ENCODE measurements at places on chromosomes 6 and 20.

DNA sequence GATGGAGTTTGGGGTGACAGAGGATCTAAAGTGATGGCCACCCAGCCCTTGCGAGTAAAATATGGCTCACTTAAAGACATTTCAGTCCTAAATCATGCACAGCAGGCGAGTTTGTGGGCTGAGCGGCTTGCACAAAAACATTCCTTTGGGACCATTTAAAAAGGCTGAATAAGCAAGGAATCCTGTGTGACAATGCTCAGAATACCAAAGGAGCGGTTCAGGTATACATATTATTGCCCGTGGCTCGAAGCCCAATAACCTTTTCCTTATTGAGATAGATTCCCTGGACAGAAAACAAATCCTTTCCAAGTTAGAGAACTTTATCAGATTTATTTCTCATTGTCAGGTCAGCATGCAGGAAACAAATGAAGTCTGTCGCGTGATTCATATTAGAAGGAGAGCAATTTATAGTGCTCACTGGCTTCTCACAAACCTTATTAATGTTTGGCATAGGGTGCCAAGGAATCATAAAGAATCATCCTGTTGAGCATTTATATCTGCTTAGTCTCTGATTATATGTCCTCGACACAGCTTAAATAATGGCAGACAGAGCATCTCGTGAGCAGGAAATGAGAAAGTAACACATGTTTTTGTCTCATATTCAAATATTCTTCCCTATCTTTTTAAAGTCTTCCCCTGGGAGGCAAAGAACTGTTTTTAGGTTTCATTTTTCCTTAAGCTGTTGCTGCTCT lies 121.3 kb downstream of the TRMT11 start:
- no peak for DNase-seq

DNA sequence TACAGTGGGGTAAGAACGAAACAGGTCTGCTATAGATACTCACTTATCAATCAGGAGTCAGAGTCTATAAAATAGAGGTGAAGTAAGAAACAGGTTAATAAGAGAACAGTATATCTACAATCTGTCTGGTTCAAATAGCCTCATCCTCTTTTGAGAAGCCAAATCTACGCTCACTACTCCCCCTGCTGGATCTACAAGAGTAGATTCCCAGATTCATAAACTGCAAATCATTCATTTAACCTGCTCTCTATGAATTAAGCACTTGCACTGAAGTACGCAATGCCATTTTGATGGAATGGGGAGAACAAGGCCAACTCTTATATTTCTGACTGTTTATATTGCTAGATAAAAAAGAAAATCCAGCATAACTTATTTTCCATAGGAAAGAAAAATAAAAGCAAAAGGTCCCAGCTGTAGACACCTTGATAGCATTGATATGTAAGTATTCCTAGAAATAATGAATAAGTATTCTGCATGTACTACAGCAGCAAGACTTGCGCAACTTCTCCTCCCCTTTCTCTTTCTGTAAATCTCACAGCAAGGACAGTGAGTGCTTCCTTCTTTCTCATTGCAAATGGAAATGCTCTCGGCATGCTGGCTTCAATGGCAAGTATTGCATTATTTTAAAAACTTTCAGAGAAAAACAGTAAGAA lies 92.3 kb downstream of the RFX6 start:
- peak; percentile 43 for DNase-seq

DNA sequence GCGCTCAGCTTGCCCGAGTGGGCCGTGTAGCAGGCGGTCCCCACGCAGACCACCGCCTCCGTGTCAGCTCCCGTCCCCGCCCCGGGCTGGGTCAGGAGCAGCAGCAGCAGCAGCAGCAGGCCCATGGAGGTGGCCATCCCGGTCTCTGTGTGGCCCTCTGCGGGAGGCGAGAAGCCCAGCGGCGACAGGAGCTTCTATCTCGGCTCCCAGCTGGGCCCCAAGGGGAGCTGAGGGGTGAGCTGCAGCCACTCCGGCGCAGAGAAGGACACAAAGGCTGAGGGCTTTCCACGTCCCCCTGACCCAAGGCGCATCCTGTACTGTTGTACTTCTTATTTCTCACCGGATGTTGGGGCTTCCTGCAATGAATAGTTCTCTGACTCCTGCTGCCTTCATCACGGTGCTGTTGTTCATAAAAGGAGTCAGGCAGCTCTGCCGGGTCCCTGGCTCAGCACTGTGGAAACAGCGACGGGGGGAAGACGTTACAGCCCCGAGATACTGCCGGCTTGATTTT lies at the start of gene CD93:
Gene CD93 (minus strand): TSS at position 269 of the 511 bp plus-strand sequence. CDS start 132 bp downstream, at position 137.
- peak; percentile 70 for DNase-seq

GRCh38 chr20:1811621-1812498 lies 83.3 kb upstream of the SIRPA start:
- DNase-seq, result peak; percentile 34

GRCh38 chr6:118565311-118565960 lies 17.3 kb downstream of the PLN start:
- no peak for DNase-seq

DNA sequence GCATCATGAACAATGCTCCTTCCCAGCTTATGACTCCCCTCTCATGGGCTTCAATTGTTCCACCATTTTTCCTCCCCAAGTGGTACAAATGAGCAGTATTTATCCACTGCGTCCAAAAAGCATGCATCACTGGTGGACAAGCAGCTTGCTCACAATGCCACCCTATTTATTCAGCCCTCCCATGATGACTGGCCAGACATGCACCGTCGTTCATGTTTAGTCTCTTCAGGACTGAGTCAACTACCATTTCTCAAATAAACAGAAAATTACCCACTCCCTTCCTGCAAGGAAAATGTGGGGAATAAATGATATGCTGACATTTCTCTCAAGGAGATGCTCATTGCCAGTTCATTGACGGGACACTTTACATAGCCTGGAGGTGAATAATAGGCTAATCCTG lies 300.4 kb downstream of the C6orf118 start:
- no peak for DNase-seq

GRCh38 chr6:31972709-31973350 lies 892 bp upstream of the DXO start:
- peak; percentile 50 for DNase-seq

GRCh38 chr20:22455259-22455658 lies 129.1 kb downstream of the FOXA2 start:
- no peak for DNase-seq

DNA sequence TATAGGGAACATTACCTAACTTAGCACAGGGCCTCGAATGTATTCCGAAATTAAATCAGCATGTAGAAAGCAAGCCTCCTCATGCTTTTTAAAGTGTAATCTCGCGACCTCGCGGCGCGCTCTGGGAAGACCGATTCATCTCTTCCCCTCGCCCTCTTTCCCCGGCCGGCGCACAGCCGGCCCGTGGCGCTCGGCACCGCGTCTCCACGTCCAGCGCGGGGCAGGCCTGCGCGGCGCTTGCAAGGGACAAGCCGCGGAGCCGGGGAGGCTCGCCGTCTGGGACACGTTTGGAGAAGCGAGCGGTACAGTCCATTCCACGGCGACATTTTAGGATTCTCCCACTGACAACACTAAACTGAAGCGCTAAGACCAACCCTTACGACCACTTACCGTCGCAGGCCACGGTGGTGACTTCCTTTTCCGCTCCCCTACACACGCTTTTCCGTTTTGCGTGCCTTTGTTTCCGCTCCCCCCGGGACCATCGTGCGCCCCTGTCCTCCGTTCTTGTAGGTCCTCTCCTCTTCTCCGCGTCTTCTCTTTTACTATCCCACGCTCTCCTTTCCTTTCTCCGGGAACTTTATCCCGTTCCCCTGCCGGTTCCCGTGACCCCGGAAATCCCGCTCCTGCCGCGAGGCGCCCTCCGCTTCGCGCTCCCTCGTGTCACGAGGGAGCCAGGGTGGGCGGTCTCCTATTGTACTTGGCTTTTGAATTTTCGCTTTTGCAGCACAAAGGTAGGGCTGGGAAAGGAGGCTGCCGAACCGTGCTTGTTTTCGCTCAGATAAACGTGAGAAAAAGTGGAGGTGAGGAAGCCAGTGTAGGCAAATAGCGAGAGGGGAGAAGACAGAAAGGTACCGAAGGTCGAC lies at the start of gene ECHDC1:
Gene ECHDC1 (minus strand): TSS at position 664 of the 863 bp plus-strand sequence. CDS start 12,581 bp downstream, outside the sequence.
- DNase-seq, result peak; percentile 71

- no peak for DNase-seq
These were observed 116.4 kb upstream of the RIPOR2 start for GRCh38 chr6:25052181-25052580.

DNA sequence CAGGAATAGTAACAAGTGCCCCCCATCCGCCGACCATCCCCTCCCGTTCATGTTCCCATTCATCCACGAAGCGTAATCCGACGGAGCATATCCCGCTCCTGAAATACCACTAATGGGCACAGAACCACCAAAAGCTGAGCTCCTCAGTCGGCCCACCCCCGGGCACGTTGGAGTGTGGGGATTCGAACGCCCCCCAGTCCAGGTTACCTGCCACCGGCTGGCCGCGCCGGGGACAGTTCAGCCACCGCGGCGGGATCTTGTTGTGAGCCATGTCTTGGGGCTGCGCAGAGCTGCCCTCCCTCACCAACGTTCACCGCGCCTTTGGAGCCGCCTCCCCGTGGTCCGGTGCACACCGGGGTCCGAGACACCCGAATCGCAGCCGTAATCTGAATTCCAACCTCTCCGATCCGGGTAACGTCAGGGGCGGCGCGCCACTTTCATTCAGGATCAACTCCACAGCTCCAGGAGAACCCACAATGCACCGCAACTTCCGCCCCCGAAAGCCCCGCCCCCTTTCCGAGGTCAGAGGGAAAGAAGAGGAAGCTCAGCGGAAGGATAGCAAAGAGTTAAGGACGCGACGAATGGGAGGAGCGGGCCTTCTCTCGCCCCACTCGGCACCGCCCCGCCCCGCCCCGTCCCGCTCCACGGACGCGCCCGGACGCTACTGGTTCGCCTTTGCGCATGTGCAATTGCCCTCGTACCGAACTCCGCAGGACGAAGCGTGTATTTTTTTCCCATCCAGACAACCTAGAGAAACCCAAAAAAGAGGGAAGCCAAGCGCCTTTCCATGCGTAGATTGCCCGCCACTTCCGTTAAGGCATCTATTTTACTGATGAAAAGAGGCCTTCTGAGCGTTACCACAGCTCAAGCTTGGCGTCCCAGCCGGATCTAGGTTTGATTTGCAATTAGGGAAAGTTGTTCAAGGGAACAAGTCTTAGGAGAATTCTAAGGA lies at the start of gene RNGTT:
Gene RNGTT (minus strand): TSS at position 480 of the 952 bp plus-strand sequence. CDS start 209 bp downstream, at position 271.
- DNase-seq, result peak; percentile 98

DNA sequence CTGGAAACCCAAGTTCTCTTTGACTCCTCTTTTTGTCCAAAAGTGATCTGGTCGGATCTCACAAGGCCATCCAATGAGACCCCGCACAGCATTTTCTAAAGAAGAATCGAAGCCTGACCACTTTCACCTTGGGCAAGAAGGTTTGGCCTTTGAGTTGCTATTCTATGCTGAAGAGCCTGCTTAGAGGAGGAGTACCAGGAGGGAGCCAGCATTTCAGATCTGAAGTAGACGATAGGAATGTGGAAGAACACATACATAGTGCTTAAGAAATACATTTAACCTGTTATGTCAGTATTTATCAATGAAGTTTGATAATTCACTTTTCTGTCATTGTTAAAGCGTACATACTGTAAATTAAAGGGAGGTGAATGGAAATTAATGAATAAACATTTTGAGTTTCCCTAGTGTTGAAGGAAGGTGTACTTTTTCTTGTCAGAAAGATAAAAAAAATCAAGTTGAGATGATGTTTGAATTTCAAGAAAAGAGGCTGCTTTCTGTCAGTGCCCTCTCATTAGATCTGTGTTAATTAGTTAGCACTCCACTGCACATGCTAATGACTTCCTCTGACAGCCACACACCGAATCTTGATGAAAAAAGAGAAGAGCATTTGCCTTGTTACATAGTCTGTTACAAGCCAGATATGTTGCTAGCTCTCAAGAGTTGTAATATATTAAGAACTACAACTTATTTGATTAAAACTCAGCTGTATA lies 10.9 kb upstream of the TDRD6 start:
- DNase-seq, result no peak

DNA sequence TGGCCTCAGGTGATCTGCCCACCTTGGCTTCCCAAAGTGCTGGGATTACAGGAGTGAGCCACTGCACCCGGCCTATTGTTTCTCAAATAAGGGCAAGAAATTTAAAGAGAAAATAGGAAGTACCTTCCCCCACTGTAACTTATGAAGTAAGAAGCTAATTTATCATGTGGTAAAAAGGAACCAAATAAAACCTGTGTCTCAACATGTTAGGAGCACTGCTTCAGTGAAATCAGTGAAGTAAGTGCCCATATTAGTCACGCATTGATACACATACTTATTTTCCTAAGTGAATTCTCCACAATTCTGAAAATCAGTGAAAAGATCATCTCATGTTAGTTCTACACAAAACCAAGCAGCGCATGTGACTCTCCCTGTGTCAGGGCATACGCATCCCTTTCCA lies 14.2 kb upstream of the LPA start:
- no peak for DNase-seq

- DNase-seq, result no peak
These were observed 44.3 kb downstream of the TENT5A start for GRCh38 chr6:81708113-81708699.

- no peak for DNase-seq
These were observed 48.5 kb upstream of the NT5E start for GRCh38 chr6:85401186-85402021.

GRCh38 chr6:34067814-34068213 lies 78.1 kb downstream of the GRM4 start:
- DNase-seq, result no peak

- DNase-seq, result no peak
These were observed 788.5 kb downstream of the C6orf118 start for GRCh38 chr6:164520916-164521315.

DNA sequence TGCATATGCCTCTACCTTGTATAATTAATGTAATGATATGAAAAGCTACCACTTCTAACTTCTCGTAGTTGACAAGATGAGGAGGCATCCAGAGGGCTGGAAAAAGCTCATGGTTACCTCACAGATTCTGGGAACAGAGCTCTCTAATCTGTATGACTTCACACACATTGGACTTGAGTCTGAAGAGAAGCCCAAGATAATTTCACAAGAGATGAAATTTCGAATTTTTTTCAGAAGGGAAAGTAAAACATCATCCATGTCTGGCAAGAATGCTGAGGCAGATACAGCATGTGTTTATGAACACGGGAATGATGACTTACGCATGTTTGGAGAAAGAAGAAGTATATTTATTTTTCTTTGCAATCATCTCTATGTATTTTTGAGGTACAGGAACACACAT lies 141.8 kb upstream of the TENT5A start:
- DNase-seq, result no peak

GRCh38 chr6:145842693-145843546 lies 28.3 kb upstream of the FBXO30 start:
- DNase-seq, result no peak

GRCh38 chr6:122799140-122799745 lies 10.2 kb downstream of the SMPDL3A start:
- no peak for DNase-seq

GRCh38 chr6:54244430-54244829 lies 63.8 kb upstream of the TINAG start:
- DNase-seq, result peak; percentile 23

- peak; percentile 75 for DNase-seq
These were observed 734 bp downstream of the TPBG start for GRCh38 chr6:82364087-82365015.

All from fibroblast of skin of back (primary cell).